Effector CD8-positive, alpha-beta T cell (primary cell): ENCODE measurements at places on chromosomes 2 and 18.

- no peak for DNase-seq
Observed at GRCh38 chr2:64108666-64109241, 35.5 kb downstream of the PELI1 start.

GRCh38 chr2:142871396-142871795 lies 6.1 kb upstream of the KYNU start:
- DNase-seq, result no peak

DNA sequence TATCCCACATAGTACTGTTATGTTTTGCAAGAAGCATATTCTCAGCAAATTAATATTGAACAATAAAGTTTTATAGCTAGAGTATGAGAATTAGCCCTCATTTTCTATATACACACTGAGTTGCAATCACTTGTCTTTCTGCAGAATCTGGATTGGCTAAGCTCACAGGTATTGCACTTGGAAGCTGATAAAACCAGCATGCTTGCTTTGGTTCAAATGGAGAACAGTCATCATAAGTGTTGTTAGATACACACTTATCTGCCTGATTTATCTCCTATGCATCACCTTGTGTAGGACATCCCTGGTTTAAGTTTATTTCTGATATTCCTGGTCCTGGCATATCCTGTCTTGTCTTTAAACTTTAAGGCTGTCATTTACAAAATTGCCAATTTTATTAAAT lies 38.0 kb upstream of the CYP20A1 start:
- DNase-seq, result no peak

DNA sequence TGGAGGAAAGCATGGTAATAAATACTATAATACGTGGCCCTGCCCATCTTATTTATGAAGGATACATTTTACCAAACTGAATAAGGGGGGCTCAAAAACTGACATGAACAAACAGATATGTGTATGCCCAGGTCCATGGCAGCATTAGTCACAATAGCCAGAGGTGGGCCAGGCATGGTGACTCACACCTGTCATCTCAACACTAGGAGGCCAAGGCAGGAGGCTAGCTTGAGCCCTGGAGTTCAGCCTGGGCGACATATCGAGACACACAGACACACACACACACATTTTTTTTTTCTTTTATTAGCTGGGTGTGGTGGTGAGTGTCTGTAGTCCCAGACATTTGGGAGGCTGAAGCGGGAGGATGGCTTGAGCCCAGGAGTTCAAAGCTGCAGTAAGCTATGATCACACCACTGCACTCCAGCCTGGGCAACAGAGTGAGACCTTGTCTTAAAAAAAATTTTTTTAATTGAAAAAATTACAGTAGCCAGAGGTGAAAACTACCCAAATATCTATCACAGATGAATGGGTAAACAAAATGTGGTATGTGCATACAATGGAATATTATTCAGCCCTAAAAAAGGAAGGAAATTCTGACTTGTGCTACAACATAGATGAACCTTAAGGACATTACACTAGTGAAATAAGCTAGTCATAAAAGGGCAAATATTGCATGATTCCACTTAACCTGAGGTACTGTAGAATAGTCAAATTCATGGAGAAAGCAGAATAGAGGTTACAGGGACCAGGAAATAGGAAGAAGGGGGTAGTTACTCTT lies 8.0 kb downstream of the ATP8B1 start:
- no peak for DNase-seq

GRCh38 chr18:23416298-23416697 lies 36.8 kb upstream of the RIOK3 start:
- no peak for DNase-seq

DNA sequence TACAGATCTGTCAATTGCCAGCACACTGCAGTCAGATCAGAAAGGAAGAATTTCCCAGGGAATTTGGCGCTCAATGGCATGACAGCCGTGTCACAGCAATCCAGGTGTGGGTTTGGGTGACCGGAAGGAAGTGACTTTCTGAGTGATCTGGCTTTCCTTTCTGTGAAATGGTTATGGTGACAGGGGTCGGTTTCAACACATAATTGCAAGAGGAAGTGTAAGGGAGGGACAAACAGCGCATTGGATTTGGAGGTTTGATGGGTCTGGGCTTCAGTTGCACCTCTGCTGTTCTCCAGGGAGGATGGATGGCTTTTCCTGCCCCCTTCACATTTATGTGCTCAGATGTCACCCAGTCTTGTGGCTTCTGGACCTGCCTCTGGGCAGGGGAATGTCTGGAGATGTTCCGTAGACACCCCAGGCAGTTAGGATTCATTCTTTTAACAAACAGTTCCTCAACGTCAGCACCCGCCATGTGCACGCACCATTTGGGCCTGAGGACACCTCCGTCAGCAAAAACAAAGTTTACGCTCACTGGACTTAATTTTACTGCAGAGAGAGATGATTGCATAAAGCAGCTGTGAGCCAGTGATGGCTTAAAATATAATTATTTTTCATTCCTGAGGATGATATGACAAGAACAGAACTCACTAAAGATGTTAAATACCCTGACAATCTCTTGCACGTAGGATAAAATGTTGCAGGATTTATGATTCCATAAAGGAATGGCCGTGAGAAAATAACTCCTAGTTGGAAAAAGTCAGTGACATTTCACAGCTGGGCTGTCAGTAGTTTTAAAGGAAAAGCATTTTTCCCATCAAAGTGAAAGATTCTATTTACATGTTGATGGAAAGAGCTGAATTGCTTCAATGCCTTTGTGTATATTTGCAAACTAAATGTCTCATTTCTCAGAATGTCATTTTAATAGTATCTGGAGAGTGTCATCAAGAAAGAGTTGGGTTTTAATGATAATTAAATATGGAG lies 36.9 kb downstream of the MBP start:
- DNase-seq, result no peak

DNA sequence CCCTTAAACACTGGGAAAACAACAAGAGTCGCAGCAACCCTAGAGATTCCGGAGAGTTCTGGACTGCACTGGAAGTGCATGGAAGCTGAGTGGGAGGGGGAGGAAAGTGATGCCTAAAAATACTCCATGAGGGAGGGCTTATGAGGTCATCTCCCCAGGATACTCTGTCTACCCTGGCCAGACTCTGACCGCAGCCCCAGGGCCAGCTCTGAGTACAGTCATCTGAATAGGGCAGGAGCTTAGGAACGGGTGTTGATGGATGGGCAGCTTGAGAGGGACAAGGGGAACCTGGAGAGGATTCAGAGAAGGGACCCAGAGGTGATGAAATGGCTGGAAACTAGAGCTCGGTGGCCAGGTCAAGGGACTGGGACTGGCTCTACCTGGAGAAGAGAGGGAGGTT lies 79.3 kb upstream of the IGFBP5 start:
- no peak for DNase-seq

- DNase-seq, result no peak
Observed at GRCh38 chr2:217444932-217445331, 557.9 kb downstream of the TNS1 start.

DNA sequence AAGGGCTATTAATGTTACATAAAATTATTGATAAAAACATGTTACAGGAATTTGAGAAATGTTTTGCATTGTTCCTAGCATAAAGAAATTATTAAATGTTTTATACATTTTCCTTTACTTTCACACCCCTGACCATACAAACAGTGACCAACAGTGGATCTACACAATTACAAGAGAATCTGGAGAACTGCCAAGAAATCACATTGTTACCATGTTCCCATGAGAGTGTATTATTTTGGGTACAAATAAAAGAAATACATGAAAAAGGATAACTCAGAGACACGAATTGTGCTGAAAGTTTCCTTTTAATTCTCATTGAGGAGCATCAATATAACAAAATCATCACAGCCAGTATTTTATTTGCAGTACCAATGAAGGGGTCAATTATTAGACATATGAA lies 150.1 kb downstream of the WDPCP start:
- no peak for DNase-seq

DNA sequence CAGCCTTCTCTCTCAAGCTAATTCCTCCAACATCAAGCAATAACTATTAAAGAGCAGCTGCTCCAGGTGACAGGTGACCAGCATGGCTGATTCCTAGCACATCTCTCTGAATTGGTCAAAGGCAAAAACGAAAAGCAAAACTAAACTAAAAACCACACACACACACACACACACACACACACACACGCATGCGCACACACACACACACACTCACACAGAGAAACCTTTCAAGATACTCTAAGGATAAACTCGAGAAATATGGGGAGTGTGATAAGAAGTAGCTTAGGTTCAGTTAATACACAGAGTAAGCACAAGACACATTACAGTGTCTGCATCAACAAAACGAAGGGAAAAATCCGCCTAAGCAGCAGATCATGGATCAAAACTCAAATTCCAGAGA lies 74.5 kb upstream of the FZD7 start:
- no peak for DNase-seq

DNA sequence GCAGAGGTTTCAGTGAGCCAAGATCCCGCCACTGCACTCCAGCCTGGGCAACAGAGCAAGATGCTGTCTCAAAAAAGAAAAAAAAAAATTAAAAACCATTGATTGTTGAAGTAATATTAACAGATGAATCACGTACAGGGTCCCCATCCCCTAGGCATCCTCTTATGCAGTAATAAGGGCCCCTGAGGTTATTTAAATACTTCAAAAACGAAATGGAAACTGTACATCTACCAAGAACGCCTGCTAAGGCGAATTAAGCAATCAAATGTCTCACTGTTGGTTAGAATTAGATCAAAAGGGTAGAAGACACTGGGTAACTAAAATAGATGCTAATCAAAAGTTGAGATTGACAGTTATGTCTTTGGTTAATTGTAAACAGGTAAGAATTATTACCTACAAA lies 7.5 kb downstream of the TRABD2A start:
- DNase-seq, result no peak

DNA sequence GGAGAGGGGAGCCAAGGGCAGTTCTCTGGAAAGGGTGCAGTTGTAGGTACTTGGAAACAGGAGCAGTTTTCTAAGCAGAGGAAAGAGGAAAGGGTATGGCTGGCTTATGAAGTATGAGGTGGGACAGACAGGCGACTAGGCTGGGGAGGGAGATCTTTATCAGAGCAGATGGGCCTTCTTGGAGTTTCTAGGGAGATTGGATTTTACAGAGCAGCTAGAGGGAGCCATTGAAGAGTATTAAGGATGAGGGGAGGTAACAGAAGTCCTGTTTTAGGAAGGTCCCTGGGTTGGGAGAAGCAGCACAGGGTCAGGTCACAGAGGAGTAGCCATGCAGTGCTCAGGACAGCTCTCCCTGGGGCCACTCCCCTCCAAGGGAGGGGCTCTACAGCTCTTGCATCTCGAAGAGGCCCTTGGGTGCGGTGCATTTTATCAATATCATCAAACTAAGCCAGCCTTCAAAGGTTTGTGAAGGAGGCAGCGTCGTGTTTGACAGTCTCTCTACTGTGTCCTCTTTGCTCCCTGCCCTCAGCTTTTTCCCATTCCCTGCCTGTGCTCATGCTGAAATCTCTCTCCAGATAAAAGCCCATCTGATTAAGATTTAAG lies 154.3 kb downstream of the SETBP1 start:
- no peak for DNase-seq

DNA sequence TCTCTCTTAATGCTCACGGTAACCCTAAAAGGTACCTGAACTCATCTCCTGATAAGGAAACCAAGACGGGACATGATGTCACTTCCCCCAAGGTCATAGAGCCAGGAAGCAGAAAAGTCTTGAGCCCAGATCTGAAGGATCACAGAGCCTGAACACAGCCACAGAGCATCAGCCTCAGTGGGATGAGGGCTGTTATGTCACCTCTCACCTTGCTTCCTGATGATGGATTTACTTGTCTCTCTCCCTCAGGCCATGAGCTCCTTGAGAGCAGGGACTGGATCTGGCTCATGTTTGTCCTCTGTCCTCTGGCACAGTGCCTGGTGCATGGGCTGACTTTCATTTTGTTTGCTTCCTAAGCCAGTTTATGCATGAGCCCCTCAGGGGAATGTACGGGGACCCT lies 54.2 kb downstream of the SERTAD2 start:
- DNase-seq, result no peak

- DNase-seq, result no peak
Observed at GRCh38 chr2:88659538-88659915, 31.9 kb upstream of the RPIA start.

- DNase-seq, result no peak
Observed at GRCh38 chr2:95063086-95063958, 37.8 kb downstream of the MAL start.

- DNase-seq, result no peak
Observed at GRCh38 chr2:39545957-39546356, 108.9 kb upstream of the MAP4K3 start.

GRCh38 chr2:69123182-69123581 lies 110.2 kb downstream of the ANTXR1 start:
- DNase-seq, result no peak

GRCh38 chr2:58110765-58111164 lies 64.2 kb downstream of the VRK2 start:
- no peak for DNase-seq

- DNase-seq, result no peak
Observed at GRCh38 chr2:221851531-221852045, 279.5 kb upstream of the EPHA4 start.

DNA sequence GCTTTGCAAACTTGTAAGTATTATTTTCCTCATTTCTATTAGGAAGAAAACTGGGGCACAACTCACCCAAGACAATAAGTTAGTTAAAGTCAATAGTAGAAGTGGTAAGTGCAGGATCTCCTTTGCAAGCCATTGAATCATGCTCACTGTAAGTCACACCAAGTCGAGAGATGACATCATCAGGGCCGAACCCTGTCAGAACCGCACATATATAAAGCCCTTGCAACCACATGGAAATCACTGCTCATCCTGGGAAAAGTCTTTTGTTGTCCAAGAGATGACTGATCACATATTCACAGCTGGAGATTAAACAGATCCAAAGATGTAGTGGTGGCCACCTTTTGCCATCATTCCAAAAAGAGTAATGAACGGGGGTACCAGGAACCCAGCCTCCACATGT lies 484.8 kb upstream of the ID2 start:
- no peak for DNase-seq

- DNase-seq, result no peak
Observed at GRCh38 chr18:3156325-3156640, 63.5 kb downstream of the MYOM1 start.

GRCh38 chr2:128791985-128792320 lies 473.3 kb upstream of the HS6ST1 start:
- DNase-seq, result no peak

DNA sequence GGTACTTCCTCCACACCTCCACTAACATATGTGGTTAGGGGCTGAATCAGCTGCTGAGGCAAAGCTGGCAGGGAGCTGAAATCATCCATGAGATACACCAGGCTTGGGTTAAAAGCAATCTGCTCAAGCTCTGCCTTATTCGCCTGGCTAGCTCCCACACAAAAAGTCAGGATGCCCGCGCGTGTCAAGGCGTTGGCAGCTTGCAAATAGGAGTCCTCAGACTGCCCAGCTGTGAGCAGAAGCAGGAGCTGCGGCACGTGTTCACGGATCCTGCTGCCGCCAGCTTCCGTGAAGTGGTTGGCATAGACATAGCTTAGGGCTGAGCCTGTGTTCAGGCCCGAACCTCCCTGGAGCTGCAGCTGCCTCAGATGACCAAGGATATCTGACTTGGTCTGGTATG lies 35.3 kb downstream of the COL6A3 start:
- no peak for DNase-seq

- no peak for DNase-seq
Observed at GRCh38 chr18:68944330-68944729, 146.4 kb downstream of the CCDC102B start.
